ENCODE measurements at places on chromosomes 7 and 10. TPM values are rescaled to one million over a fixed set of nuclear protein-coding genes. Genes with fewer than 3 reads are reported as not detected.
A peak's percentile ranks its signal among the peaks of the same experiment; 100 is the strongest.

SFTPD gene
- total RNA-seq, result 1.1 TPM

GRCh38 chr7:68203251-68203650 lies 1206.6 kb downstream of the TYW1 start:
- no peak for DNase-seq

DNA sequence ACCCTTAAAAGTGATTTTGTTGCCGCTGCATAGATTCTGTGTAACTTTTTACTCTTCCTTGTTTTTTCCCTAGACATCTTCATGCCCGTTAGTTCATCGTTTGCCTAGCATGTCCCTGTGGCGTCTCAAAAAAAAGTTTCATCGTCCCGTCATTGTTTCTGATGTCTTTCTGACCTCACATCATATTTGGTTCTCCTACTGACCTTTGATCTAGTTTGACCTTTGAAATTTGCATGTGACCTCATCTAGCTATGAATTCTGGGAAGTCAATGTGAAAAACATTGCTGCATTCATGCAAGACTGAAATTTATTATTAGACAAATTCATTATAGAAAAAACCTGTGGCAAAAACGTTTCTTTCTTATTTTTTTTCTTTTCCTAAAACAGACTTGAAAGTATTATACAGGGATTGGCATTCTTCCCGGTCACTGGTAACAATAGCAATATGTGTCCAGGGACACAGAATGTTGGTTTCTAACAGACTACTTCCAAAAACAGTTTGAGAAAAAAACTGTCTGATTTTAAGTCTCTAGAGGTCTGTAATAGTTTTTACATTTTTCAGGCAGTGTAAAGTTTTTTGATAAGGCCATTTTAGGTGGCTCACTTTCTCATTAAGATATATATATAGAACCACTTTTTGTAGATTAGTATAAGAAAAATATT lies 280.9 kb downstream of the USP6NL start:
- DNase-seq, result no peak

DNA sequence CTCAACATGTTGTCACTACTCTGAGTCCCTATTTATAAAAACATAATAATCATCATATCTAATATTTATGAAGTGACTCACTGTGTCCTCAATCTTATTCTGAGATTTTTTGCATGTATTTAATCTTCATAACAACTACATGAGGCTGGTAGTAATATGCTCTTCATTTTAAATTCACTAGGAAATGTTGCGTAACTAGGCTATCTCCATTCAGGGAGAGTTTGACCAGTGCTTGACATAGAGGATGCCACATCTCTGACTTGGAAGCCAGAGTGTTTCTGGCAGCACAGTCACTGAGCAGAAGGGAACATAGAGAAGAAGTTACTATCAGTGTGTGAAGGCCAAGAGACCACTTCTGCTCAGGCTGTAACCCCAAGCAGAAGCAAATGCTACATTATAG lies 88.9 kb downstream of the FAM13C start:
- DNase-seq, result peak; percentile 14
